Activated CD4-positive, alpha-beta T cell treated with anti-CD3 and anti-CD28 coated beads, Interleukin-2, amount 50 U/mL, for 16 hours (primary cell): ENCODE measurements at places on chromosomes 5 and 9.

DNA sequence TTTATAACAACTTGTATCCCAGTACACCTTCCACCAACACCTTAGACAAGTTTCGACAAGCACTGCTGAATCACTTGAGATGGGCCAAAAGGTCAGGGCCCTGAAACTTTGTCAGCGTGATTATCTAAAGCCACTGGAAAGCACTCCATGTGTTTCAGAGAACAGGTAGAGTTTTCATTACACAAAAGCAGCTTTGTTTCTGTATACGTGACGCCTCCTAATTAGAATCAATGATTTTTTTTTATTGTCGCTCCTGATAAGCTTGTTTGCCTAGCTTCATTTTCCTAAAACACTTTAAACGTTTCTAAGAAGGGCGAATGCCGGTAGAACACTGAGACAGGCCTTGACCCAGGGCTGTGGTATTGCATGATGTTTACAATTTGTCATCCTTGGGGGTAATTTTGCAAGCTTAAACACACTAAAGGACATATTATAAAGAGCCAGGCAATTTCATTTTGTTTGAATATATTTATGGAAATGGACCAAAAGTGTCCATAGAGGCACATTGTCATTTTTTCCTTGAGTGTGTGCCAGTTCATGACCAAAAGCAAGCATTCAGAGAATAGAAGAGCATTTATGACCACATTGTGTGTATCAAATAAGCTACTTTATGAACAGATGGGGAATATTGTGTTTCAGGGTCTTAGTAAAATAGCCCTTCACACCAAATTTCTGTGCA, 193.6 kb downstream of the GLIS3 start:
- no peak for DNase-seq

GRCh38 chr9:80231318-80232236, 659.8 kb downstream of the TLE4 start:
- DNase-seq: no peak

GRCh38 chr9:137430723-137431415, 7.7 kb downstream of the NOXA1 start:
- DNase-seq: no peak

- no peak for DNase-seq
These were observed 374.7 kb downstream of the PTPRD start for GRCh38 chr9:10238087-10238486.

DNA sequence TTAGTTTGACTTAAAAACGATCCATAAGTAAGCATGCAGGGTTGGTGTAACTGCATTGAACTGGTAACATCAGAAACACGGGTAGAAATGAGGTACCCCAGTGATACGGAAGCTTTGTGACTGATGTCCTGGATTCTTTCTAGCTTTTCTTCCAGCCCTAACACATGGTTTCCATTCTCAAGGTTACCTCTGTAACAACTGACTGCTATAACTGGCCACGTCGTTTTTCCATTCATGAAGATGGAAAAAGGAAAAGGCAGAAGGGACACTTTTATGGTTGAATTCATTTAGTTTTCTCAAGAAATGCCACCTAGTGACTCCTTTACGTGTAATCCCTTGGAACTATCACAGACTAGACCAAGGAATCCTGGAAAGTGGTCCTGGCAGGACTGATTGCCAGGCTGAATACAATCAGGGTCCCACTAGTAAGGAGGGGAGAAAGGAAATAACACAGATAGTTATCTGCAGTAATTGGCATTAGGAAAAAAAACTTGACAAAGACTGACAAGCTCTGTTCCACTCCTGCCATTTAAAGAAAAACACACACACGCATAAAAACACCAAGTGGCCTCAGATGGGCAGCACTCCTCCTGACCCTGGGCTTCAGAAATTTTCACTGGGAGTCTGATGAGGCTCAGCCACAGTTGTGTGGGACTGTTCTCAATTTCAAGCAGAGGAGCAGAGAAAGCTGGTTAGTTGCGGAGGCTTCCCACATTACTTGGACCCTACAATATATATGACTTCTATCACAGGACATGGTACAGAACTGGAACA, 77.5 kb upstream of the ZNF169 start:
- DNase-seq: no peak

DNA sequence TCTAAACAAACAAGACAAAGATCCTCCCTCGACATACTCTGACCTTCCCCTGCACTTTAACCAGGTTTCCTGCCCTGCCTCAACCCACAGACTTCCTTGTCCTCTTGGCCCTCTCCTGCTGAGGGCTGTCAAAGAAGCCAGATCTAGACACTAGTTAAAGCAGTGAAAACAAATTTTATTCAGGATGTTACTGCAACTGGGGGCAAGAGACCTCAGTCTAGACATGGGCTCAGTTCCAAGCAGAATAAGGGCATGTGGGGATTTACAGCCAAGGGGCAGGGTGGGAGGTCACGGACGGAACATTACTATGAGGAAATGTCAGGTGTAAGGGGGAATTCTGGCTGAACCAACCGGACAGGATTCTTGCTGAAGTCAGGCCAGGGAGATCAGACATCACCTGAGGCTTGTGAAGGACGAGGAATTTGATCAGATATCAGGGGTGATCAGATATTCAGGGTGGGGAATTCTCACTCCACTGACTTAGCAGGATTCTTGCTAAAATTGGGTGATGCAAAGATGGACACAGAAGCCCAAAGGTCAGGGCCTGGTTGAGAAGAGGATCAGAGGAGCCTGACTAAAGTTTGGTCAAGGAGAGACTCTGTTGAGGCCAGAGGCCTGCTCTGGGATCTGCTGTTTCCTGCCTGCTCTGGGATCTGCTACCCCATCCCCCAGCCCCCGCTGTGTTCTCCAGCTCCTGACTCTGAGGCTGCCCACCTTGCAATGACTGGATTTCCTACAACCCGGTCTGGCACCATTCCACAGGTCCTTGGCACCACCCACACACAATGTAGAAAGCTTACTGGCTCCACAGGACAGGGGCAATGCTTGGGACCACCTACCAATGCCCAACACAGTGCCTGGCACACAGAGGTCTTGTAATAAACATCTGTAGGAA, 21.5 kb downstream of the GABBR2 start:
- DNase-seq: no peak

GRCh38 chr5:88489364-88489763, 220.7 kb upstream of the TMEM161B start:
- no peak for DNase-seq

DNA sequence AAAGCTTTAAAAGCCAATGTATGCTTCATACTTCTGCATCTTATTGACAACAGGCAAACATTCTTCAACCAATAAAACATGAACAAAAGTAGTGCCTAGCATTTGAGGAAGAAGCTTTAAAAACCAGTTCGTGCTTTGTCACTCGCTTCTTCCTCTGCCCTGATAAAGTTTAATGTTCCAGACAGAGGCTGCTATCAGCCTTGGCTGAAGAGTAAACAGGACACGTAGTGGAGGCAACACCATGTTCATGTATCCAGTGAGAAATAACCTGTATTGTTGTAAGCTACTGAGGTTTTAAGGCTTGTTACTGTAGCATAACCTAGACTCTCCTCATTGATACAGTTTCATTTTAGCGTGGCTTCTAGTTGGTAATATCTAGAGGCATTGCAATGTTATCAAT, 3.2 kb upstream of the FUBP3 start:
- DNase-seq: no peak
